ENCODE measurements at places on chromosomes 3 and 15.

GRCh38 chr3:12982619-12983101, 90.6 kb downstream of the IQSEC1 start:
- no peak for DNase-seq

- no peak for DNase-seq
These were observed 138.8 kb downstream of the PDZRN3 start for GRCh38 chr3:73485877-73486330.

GRCh38 chr3:37987315-37987697, 3.3 kb upstream of the VILL start:
- no peak for DNase-seq

DNA sequence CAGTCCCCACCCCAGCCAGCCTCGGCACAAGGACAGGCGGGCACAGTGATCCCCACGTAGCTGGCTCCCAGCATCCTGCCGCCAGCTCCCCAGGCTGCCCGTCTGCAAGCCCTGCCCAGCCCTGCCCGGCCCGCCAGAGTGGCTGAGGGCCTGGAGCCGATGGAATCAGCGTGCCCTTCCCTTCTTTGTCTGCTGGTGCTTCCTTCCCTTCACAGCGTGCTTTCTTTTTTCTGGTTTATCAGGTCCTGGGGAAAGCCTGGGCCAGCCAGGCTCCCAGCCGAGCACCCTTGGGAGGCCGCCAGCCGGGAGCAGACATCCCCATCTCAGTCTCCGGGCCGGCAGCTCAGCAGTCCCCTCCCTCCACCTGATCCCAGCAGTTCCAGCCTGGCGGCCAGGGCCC, 54.7 kb upstream of the SMAD6 start:
- DNase-seq, result no peak

GRCh38 chr3:177449360-177450006, 252.2 kb upstream of the TBL1XR1 start:
- no peak for DNase-seq

GRCh38 chr15:96262549-96263489, 67.7 kb upstream of the NR2F2 start:
- DNase-seq, result no peak

DNA sequence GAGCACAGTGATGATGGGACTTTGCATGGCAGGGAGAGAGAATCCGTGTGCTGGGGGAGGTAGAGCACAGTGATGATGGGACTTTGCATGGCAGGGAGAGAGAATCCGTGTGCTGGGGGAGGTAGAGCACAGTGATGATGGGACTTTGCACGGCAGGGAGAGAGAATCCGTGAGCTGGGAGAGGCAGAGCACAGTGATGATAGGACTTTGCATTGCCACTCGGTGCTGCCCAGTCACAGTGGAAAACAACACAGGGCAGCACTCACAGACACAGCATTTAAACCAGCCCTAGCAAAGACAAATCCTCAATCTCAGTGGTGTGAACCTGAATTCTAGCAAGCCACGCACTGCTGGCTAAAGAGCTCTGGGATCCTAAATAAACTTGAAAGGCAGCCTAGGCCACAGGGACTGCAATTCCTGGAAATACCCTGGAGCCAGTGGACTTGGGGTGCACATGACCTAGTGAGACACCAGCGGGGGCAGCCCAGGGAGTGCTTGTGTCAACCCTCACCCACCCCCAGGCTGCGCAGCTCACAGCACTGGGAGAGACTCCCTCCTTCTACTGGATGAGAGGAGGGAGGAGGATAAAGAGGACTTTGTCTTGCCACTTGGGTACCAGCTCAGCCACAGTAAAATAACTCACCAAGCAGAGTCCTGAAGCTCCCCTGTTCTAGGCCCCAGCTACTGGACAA, 23.4 kb upstream of the TNK2 start:
- DNase-seq, result no peak

DNA sequence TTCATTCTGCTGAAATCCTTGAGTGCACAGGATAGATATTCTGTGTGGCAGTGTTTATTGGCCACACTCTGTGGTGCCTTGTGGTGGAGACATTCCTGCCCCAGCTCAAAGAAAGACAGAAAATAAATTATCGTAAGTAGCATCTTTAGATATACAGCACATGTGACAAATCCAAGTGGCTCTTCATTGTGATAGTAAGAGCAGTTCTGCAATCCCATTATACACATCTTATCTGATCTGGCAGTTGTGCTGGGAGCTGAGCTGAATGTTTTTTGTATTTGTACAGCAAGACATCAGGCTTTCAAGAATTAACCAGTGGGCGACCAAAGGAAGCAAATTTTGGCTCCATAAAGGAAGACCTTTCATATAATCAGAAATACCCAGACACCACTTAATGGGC, 235.3 kb upstream of the MRPL3 start:
- DNase-seq, result no peak

GRCh38 chr3:31166249-31166885, 271.9 kb upstream of the GADL1 start:
- no peak for DNase-seq

DNA sequence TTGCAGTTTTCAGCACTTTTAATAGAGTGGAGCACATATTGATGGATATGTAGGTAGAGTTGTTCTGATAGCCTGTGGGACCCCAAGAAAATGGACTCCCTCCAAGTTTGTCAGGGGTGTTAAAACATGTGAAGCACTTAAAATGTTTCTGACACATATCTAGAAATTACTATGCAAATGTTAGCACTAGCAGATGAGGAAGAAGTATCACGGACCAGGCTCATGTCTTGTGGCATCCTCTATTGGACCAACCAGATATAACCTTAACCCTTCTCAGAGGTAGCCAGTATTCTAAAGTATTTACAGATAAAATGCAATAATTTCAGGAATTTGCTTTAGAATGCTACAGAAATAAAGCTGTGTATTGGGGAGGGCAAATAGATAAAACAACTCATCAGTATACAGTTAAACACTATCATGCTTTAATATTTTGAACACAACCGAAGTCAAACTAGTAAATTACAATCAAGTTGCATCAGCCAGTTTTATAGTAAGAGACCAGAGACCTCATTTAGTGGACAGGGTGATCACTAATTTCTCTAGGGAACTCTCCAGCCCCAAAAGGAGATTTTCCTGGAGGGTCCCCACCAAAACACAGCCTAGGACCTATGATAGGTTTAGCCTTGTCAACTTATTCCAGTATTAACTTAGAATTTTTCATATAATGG, 57.2 kb upstream of the FBN1 start:
- no peak for DNase-seq

GRCh38 chr3:40765884-40766283, 241.1 kb downstream of the ZNF621 start:
- DNase-seq, result no peak

DNA sequence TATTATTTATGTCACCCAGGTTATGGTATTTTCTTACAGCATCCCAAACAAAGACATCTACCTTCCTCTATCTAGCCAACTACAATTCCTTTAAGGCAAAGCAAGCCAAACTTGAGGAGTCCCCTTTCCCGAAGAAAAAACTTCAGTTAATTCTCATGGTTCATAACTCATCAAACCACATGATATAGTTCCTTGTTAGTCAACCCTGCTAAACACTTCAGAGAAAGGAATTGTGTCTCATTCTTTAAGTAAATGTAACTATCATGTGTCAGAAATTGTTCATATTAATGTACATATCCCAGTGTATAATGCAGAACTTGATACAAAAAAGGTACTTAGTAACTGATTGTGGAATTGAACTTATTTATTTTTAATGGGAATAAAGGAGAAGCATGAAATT, 44.4 kb downstream of the ST3GAL6 start:
- DNase-seq, result no peak

- no peak for DNase-seq
These were observed 26.4 kb upstream of the TNFAIP8L3 start for GRCh38 chr15:51121118-51121517.

DNA sequence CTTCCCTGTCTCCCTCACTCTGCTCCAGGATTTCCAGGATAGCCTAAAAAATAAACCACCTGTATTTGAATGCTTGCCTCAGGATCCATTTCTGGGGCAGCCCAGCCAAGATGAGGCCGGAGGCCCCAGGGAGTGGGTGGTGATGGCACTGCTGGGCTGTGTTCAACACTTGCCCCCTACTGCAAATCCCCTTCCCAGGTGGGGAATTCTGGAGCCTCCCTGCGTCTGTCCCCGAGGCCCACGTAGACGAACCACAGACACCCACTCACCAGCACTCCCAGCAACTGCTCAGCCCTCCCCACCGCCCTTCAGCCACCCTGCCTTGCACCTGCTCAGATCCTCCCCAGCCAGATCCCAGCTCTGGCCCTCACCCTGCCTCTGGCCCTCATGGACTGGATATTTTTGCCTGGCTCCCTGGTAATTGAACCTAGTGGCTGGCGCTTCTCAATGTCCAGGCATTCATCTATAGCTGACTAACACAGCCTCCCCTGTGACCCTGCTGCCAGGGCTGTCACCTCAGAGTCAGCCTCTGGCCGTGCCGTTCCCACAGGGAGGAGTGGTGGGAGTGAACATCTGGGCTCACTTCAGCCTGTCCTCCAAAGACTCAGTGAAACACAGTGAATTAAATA, 17.1 kb upstream of the EPB42 start:
- no peak for DNase-seq

GRCh38 chr3:192156382-192156781, 571.0 kb downstream of the FGF12 start:
- no peak for DNase-seq

DNA sequence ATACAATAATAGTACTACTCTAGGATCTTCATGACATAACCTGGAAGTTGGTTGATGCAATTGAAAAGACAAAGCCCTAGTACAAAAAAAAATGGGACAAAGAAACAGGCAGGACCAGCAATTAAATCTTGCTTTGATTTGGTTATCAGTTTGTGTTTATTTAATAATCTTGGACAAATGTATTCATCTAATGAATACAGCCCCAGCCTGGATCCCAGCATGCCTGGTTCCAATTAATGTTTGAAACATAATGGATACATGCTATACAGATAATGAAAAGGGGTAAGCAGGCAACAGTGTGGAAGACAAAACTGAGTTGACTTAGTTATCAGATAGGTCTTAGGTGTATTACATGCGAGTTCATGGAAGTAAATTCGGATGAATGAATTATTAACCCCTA, 29.6 kb upstream of the SATB1 start:
- no peak for DNase-seq

DNA sequence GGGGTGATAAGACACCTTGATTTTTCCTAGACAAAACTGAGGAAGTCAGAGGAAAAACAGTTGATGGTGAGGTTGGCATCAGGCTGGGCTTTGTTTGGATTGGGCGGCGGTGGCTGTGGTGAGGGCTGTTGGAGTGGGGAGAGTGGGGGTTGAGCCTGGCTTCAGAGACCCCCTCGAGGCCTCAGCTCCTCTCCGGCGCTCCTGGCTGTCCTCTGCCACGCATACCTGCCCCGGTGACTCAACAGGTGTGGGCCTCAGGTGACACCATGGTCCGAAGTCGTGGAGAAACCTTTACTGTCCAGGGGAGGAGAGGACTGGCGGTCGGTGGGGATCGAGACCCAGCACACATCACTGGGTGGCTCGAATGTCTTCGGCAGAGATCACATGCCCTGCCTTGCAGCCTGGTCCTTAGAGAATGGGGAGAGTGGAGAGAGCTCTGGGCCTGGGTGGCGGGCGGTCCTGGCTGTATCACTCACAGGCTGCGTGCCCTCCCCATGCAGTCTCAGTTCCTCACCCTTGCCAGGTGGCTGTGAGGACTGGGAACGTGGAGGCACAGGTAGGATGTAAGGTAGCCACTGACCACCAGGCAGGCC, 2.6 kb downstream of the APBA2 start:
- no peak for DNase-seq

- no peak for DNase-seq
These were observed 11.3 kb downstream of the UBR1 start for GRCh38 chr15:43094416-43095030.

DNA sequence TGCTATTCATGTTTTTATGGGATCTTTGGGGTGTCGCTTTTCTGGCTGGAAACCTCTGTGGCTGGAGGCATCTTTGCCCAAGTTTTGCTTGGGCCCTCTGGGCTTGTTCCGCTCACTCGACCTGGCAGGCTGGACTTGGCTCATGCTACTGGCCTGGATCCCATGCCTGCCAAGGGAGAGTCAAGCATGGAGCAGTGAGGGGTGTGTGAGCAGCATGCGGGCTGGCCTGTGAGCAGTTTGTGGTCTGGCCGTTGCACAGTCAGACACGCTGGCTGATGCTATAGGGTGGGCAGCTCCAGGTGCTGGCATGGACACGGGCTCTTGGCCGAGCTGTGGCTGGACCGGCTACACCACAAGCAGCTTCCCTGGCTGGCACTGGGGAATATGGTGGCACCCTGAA, 491.1 kb downstream of the AGBL1 start:
- no peak for DNase-seq

GRCh38 chr3:133475245-133476010, 75.6 kb downstream of the BFSP2 start:
- peak; percentile 62 for DNase-seq

Measured in activated CD8-positive, alpha-beta memory T cell treated with anti-CD3 and anti-CD28 coated beads, Interleukin-2, amount 10 ng/mL, durations not matched to agents 7 days and 5 days (primary cell).